ENCODE measurements at places on chromosomes 11 and 22. TPM values are rescaled to one million over a fixed set of nuclear protein-coding genes. Genes with fewer than 3 reads are reported as not detected.
A peak's percentile ranks its signal among the peaks of the same experiment; 100 is the strongest.

- peak overlapping the region; percentile 73 for H3K4me3 ChIP-seq
- peaks cover 72% of the 10 kb centered on the region for H3K4me1 ChIP-seq
- H3K27me3 ChIP-seq: no peaks in the 10 kb centered on the region
- peaks cover 16% of the 10 kb centered on the region for H3K36me3 ChIP-seq
- peak; percentile 57 for DNase-seq
Measured at GRCh38 chr22:40289991-40290459, 56.3 kb upstream of the ADSL start.

DNA sequence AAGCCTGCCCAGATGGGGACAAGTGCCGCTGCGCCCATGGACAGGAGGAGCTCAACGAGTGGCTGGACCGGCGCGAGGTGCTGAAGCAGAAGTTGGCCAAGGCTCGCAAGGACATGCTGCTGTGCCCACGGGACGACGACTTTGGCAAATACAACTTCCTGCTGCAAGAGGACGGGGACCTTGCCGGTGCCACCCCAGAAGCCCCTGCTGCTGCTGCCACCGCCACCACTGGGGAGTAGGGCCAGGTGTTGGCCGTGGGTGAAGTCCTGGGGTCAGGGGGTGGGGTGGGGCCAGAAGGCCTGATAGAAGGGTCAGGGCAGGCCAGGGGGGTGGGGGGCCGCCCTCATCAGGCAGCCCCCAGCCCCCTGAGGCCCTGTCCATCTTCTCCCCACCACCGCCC is 24.6 kb upstream of the TEF start:
- no peaks in the 10 kb centered on the region for H3K4me1 ChIP-seq
- H3K27me3 ChIP-seq: no peaks in the 10 kb centered on the region
- no peak overlapping the region for H3K27ac ChIP-seq
- no peak for DNase-seq

Gene SLC22A25
- not detected for total RNA-seq

DNA sequence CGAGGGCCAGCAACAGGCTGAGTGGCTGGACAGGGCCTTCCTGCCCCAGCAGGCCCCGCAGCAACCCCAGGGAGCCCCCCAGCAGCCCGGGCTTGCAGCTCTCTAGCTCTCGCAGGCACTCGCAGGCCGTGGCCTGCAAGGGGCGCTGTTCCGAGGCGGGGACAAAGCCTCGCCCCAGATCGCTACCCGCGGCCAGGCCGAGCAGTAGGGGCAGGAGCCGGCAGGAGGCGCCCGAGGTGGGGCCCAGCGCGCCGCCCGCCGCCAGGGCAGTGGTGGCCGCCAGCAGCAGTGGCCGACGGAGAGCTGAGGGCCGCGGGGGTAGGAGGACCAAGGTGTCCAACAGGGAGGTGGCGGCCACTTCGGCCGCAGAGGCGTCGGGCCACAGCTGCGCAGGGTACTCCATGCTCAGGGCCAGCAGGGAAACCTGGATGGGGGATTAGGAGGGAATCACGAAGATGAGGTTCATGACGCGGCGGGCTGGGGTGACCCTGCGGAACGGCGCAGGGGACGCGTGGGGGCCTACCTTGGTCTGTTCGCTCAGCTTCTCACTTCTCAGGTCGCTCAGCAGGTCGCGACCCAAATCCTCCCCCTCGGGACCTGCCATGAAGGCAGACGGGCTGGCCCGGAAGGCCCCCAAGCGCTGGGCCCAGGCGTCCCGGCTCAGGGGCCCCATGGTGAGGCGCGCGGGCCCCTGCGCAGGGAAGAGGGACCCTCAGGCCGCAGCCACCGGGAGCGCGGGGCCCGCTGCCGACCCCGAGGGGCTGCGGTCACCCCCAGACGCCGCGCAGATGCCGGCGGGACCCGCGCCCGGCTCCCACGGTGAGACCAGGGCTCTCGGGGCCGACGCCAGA is 632 bp downstream of the AP5B1 start:
- peaks cover 3% of the 10 kb centered on the region for H3K36me3 ChIP-seq
- peak overlapping the region; percentile 72 for H3K27ac ChIP-seq
- peaks cover 26% of the 10 kb centered on the region for H3K4me1 ChIP-seq
- peaks cover 25% of the 10 kb centered on the region for H3K27me3 ChIP-seq
- DNase-seq: peak; percentile 93

- H3K27me3 ChIP-seq: no peaks in the 10 kb centered on the region
- H3K4me1 ChIP-seq: peaks cover 42% of the 10 kb centered on the region
- H3K27ac ChIP-seq: no peak overlapping the region
Measured at GRCh38 chr11:46363455-46364005, 16.3 kb downstream of the DGKZ start.

DNA sequence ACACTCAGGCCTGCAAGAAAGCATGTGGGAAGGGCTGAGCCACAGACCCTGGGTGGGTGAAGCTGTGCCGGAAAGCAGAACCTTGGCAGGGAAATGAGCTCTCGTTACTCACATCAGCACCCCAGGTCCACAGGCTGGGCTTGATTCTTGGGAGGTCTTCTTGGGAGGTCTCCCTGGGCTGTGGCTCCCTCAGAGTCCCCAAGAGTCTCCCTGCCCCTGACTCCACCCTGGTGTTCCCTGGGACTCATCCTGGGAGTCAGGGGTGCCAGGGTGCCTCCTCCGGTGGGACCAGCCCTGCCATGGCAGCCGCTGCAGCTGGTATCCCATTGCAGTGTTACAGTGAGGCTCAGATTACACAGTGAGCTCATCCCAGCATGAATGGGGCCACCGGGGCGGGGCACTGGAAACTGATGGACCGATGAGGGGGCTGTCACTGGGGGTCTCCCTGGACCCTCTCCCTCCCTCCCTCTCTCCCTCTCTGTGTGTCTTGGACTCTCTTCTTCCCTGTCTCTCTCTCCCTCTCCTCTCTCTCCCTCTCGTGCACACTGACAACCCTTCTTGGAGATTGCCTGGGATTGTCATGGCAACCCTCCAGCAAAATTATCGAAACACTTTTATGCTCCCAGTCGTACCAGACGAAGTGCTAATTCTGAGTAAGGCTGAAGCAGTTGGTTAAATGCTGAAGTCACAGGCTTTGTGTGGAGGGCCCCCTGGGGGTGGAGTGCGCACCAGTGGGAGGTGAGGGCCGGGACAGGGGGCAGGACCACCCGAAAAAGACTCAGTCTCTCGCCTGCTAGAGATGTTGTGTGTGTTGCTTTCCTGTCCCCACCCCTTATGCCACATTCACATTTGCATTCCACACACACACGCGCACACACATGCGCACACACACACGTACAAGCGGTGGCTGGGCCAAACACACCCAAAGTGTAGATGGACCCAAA is 8.6 kb upstream of the C11orf96 start:
- no peak overlapping the region for H3K27ac ChIP-seq
- peaks cover 32% of the 10 kb centered on the region for H3K27me3 ChIP-seq
- no peak for DNase-seq
- H3K4me3 ChIP-seq: no peak overlapping the region
- peaks cover 6% of the 10 kb centered on the region for H3K4me1 ChIP-seq
- H3K36me3 ChIP-seq: no peaks in the 10 kb centered on the region

Gene LRRC56
- total RNA-seq: 3.1 TPM

DNA sequence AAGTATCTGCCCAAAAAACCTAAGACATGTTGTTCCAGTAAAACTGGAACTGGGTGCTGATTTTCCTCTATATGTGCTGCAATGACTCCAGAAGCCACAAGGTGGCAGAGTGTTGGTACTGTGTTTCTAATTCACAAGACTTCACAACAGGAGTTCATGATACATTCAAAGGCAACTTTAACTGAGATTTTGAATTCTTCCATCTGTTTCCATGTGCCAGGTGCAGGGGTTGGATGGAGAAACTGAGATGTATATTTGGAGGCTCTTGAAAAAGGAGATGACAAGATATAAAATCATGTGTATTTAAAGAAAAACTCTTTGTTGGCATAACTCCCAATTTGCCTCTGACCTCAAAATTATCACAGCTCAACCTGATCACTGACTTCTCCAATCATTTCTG is 1098.6 kb upstream of the CCDC90B start:
- DNase-seq: peak; percentile 10
- no peak overlapping the region for H3K4me3 ChIP-seq
- no peaks in the 10 kb centered on the region for H3K27me3 ChIP-seq
- peak overlapping the region; percentile 42 for H3K27ac ChIP-seq
- H3K36me3 ChIP-seq: no peaks in the 10 kb centered on the region

DNA sequence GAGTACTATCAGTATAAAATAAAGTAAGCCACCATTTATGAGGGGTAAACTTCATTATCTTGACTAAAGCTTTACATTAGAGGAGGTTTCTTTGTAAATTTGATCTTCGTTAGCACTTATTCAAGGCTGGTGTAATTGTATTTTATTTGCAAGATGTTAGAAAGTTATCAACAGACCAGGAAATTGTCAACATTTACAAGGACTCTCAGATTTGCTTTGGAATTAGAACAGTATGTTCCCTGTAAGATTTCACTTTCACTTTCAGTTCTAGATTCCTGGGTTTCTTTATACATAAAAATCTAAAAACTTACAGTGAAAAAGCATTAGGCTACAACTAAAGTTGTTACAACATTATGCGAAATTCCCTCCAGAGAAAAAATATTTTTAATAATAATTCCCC is 4.6 kb upstream of the BIRC3 start:
- peaks cover 6% of the 10 kb centered on the region for H3K36me3 ChIP-seq
- H3K4me1 ChIP-seq: peaks cover 70% of the 10 kb centered on the region
- DNase-seq: no peak
- H3K4me3 ChIP-seq: peak overlapping the region; percentile 93

- no peak overlapping the region for H3K27ac ChIP-seq
- no peaks in the 10 kb centered on the region for H3K36me3 ChIP-seq
- no peaks in the 10 kb centered on the region for H3K27me3 ChIP-seq
Measured at GRCh38 chr11:99683933-99684332, 663.2 kb downstream of the CNTN5 start.

- no peak overlapping the region for H3K27ac ChIP-seq
- peaks cover 7% of the 10 kb centered on the region for H3K4me1 ChIP-seq
- peaks cover 4% of the 10 kb centered on the region for H3K36me3 ChIP-seq
- no peaks in the 10 kb centered on the region for H3K27me3 ChIP-seq
- no peak for DNase-seq
Measured at GRCh38 chr11:47160753-47161133, 15.9 kb downstream of the ARFGAP2 start.

DNA sequence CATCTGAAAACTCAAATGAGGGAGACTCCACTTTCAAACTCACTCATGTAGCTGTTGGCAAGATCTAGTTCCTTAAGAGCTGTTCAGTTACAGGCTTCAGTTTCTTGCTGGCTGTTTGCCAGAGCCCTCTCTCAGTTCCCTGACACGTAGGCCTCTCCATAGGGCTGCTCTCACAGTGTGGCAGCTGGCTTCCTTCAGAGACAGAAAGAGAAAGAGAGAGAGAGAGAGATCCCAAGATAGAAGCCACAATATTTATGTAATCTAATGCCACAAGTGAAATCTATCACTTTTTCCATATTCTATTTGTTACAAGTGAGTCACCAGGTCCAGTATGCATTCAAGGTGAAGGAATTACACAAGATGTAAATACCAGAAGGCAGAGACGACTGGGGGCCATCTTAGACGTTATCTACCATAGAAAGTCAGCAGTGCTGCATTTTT is 168.8 kb downstream of the RCN1 start:
- no peaks in the 10 kb centered on the region for H3K4me1 ChIP-seq
- no peak overlapping the region for H3K4me3 ChIP-seq
- no peaks in the 10 kb centered on the region for H3K27me3 ChIP-seq
- no peak overlapping the region for H3K27ac ChIP-seq

DNA sequence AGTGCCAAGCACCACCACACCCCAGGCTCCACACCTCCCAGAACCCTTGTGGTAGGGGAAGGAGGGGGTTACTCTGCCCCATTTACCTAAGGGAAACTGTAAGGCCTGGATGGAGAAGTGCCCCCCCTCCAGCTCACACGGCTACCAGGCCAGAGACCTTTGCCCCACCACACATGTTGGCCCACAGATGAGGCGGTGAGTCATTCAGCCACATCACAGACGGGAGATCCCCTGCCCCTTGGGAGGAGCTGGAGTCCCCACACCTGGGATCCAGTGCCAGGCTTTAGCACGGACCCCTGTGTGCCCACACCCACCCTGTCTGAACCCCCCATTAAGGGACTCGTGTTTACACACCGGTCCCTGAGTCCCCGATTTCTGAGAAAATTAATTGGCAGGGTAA is 24.9 kb downstream of the CDKN1C start:
- peak; percentile 56 for DNase-seq
- H3K4me3 ChIP-seq: no peak overlapping the region
- no peaks in the 10 kb centered on the region for H3K4me1 ChIP-seq
- H3K36me3 ChIP-seq: no peaks in the 10 kb centered on the region

- H3K27me3 ChIP-seq: peaks cover 63% of the 10 kb centered on the region
- H3K4me3 ChIP-seq: peak overlapping the region; percentile 93
- H3K4me1 ChIP-seq: peaks cover 33% of the 10 kb centered on the region
- peak overlapping the region; percentile 98 for H3K27ac ChIP-seq
Measured at GRCh38 chr11:36376888-36377758, 81.0 kb downstream of the PRR5L start.

Gene APOBEC3B
- 27.1 TPM for total RNA-seq

Measured in activated T-cell treated with anti-CD3 and anti-CD28 coated beads, Interleukin-2, amount 50 U/mL, for 72 hours (primary cell).